Fibroblast of skin of right biceps (primary cell): ENCODE measurements at places on chromosomes 5 and 9.

DNA sequence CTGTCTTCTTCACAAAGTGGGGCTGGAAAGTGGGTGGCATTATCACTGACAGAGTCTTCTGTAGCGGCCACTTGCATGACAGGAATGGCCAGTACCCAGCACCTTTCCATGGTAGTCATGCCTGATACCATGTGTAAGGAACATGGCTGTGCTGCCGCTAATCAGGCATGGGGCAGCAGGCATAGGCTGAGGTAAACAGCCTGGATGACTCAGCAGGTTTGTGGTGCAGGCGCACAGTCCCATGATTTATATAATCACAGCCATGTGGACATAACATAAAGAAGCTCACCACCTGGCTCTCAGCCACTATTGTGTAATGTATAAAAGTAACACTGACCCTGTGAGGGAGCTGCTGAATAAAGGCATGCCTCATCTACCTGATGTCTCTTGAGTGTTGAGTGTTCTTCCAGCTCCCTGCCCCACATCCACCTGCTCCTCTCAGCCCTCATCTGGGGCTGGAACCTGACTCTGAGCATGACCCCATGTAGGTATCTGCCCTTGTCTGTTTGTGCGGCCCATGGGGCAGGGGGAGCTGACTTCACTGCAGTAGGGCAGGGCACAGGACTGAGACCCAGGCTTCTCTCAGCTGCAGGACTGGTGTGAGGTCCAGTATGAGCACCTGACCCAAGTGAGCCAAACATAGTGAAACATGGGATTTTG, 13.2 kb upstream of the ICE1 start:
- peak; percentile 19 for DNase-seq

GRCh38 chr9:124320062-124320973, 62.6 kb downstream of the NEK6 start:
- DNase-seq, result peak; percentile 65

GRCh38 chr9:95381221-95381620, 63.7 kb upstream of the FANCC start:
- peak; percentile 65 for DNase-seq

- DNase-seq, result no peak
Observed at GRCh38 chr5:94761786-94762185, 143.3 kb downstream of the SLF1 start.

GRCh38 chr9:137606005-137606621, 627 bp downstream of the ARRDC1 start:
- no peak for DNase-seq

DNA sequence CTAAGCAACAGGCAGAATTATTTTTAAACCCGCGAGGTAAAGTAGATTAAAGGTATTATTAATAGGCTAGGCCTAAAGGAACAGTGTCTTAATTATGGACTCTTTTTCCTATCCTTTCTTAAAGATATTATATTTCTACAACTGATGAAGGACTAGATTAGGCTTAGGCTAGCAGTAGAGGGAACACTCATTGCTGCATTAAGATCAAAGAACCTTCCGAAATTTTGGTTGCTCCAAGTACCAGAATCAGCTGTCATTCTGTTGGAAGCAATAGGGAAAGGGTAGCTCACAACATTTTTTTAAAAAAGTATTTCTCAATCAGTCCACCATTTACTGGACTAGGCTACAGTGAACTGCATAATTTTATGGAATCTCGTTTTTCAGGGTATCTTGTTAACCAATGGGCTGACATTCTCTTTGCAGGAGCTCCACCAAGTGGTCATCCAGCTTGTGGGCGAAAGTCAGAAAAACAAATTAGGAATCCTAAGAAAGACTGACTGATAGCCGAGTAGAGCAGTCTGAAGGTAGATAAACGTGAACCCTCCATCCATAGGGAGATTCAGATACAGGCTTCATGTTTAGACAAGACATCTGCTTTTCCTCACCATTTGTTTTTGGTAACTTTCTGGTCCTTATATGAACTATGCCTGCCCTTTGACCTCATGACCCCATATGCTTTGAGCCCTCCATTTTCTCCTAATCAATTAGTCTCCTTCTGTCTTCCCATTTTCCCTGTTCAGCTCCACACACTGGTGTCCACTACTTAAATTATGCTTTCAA, 103.6 kb upstream of the CHD1 start:
- DNase-seq, result peak; percentile 71

DNA sequence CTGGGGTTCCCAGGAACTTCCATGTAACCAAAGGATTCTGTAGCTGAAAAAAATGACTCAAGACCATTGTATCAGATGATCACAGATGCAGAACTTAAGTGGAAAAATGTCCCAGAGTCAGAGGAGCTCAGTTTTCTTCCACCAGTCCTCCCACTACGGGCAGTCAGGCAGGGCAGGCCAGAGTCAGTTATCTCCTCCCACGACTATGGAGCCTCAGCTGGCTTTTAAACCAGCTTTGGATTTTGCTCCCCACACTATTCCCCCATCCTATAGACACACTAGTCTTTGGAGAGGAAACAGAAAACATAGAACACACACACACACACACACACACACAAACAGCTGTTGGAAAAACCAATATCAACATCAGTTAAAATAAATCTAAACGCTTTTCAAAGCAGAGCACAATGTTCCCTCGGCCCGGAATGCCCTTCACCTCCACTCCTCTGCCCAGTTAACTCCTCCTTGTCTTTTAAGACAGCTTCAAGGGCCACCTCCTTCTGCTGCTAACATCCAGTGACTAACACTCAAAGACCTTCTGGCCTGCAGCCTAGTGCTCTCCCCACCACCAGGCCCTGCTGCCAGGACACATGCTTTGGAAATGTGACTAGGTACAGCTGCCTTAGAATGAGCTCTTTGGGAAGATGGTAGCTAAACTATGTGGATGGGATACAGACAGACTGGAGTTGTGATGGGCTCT, 56.8 kb downstream of the NIPAL4 start:
- peak; percentile 94 for DNase-seq

GRCh38 chr5:76425928-76426804, 23.1 kb downstream of the IQGAP2 start:
- peak; percentile 10 for DNase-seq

DNA sequence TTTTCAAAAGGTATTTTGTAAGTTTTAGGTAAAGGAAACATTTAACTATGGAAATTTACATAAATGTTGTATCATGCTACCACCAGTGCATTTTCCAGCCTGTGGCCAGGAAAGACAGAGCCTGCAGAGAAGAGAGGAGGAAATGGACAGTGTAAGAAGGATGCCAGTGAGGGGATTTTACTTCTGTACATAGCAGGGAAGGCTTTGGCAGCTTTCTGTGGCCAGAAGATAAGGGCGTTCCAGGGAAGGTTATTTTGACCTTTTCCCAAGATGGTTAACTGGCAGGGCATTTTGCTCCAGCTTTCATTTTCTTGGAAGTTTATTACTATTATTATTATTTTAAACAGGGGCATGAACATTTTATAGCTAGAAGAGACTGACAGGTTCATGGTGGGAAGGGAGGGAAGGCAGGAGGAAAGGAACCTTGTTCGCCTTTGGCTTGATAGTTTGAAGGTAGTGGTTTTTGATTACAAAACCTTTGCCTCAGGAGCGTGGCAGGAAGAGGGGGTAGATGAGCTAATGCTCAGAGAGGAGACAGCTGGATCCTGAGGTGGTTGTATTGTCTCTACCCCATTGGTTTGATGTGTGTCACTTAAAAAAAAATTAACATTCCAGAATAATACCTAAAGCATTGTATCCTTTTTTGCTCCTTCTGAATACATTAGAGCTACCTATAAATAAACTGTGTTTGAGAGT, 4.1 kb downstream of the ISOC1 start:
- DNase-seq, result no peak

DNA sequence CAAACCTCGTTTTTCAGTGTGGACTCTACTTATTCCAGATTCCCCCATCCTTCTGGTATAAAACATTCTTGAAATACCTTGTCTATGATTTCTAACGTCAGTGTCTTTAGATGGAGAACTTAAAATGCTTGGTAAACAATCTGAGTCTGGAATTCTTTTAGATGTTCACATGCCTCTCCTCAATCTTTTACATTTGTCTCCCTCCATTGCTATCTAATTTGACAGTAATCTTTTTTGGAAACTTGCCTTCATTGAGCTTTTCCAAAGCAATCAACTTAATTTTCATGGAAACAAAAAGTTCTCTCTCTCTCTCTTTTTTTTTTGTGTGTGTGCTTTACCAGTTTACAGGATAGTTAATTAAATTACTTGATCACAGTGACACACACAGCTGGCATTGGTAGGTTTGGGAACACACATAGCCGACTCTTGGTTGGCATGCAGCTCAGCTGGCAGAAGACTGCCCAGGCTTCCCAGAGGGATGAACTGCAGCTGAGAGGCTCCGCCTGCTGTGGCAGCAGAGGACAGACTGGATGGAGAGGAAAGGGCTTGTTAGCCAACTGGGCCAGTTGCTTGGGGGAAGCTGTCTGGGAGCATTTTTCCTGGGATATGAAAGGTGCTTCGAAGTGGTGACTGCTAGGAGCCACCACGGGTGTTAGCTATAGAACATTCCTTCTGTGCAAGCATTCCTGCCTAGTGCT, 271.3 kb downstream of the ZSWIM6 start:
- DNase-seq, result peak; percentile 52

DNA sequence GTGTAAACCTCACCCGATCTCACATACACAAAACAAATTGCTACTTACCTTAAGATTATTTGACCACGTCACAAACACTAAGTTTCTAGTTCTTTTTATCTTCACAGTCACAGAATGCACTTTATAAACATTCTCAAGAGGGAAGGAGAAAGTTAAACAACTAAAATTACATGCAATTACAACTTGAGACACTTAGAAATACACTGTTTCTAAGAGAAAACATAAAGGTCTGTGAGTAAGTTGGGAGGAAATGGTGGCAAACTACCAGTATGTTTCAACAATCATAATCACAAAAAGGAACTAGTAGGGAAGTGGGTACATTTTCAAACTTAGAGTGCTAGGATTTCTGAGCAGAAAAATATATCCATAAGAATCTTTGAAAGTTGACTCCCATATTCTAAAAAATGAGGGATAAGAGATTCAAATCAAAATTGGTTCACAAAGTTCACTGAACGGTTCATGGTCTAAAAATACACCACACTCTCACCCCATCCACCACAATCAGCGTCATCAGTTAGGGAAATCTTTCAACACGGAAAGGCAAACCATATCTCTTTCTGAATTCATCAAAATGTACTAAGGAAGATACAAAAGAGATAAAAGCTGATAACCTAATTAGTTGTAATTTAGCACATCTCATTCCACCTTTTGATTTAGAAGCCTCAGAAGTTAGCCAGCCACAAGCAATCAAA, 182.6 kb downstream of the BNC2 start:
- DNase-seq, result no peak

- no peak for DNase-seq
Observed at GRCh38 chr5:131262953-131263541, 806 bp upstream of the CDC42SE2 start.

DNA sequence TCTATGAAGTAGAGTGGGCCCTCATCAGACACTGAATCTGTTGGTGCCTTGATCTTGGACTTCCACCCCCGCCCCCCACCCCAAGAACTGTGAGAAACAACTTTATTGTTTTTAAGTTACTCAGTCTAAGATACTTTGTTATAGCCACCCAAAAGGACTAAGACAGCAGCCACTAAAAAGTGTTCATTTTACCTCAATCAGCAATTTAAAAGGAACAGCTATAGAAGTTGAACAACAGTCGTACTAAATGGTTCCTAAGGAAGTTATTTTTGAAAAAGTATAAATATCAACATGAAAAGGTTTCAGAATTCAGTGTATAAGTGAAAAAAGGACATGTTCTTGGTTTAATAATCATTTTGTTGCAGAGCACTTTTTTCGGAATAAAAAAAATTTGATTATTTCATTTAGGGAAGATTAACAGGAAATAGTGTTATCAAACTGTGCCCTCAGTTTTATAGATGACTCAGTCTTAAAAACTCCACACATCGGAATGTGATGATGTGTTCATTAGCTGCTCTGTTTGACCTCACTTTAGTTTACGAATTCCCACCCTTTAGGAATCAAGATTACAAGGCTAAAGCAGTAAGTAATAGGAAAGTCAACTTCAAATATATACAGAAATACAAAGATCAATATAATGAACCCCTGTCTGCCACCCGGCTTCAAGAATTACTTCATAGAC, 71.2 kb downstream of the MTAP start:
- peak; percentile 74 for DNase-seq

DNA sequence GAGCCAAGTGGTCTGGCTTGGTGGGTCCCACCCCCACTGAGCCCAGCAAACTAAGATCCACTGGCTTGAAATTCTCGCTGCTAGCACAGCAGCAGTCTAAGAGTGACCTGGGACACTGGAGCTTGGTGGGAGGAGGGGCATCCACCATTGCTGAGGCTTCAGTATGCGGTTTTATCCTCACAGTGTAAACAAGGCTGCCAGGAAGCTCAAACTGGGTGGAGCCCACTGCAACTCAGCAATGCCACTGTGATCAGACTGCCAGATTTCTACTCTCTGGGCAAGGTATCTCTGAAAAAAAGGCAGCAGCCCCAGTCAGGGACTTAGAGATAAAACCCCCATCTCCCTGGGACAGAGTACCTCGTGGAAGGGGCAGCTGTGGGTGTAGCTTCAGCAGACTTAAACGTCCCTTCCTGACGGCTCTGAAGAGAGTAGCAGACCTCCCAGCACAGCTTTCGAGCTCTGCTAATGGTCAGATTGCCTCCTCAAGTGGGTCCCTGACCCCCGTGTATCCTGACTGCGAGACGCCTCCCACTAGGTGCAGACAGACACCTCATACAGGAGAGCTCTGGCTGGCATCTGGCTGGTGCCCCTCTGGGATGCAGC, 18.2 kb upstream of the STK32A start:
- peak; percentile 2 for DNase-seq

- no peak for DNase-seq
Observed at GRCh38 chr9:124205686-124206352, 51.9 kb upstream of the NEK6 start.

DNA sequence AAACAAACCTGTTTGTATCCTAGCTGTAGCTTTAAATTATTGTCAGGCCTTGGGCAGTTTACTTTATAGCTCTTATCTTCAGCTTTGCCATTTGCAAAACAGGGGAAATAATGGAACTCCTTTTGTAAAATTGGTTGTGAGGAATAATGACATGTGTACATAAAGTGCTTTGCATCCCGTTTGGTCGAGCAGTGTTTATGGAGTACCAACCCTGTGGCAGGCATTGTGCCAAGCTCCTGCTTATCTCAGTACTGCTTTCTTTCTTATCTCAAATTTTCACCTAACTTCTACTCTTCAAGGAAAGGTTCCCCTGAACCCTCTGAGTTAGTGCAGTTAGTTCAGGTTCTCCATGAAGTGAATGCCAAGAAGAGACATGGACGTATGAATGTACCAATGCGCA, 9.4 kb upstream of the TENT2 start:
- no peak for DNase-seq

GRCh38 chr5:135203593-135204036, 169.6 kb upstream of the PITX1 start:
- DNase-seq, result no peak

- DNase-seq, result peak; percentile 36
Observed at GRCh38 chr5:133147411-133147810, 95.6 kb downstream of the HSPA4 start.

DNA sequence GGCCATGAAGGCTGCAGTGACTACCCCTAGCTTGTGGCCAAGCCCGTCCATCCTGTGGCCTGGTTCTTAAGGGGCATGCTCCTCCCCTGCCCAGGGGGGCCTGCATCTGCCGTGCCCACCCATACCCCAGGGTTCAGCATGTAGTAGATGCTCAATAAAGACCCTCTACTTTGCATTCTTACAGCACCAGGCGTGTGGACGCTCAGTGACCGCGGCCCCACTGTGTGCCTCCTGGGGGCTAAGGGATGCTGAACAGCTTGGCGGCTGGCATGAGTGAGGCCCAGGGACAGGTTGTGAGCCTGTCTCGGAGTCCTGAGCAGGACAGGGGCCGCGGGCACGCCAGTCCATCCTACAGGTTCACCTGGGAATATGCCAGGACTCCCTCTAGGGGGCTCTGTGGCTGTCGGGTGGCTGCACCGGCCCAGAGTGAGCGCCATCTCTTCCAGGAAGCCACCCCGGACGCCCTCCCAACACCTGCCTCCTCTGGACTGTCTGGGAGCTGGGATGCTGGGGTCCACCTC, 9.1 kb downstream of the NOTCH1 start:
- no peak for DNase-seq
